Stimulated activated CD8-positive, alpha-beta memory T cell treated with anti-CD3 and anti-CD28 coated beads, Interleukin-2, amount 100 ng/mL, for 1 hour (primary cell): ENCODE measurements at places on chromosomes 16 and 17.

GRCh38 chr17:17788967-17789366, 47.8 kb downstream of the SREBF1 start:
- DNase-seq, result no peak

GRCh38 chr16:50616883-50617645, 64.0 kb downstream of the SNX20 start:
- no peak for DNase-seq

- DNase-seq, result no peak
These were observed 641 bp downstream of the KRTAP9-1 start for GRCh38 chr17:41190328-41190727.

DNA sequence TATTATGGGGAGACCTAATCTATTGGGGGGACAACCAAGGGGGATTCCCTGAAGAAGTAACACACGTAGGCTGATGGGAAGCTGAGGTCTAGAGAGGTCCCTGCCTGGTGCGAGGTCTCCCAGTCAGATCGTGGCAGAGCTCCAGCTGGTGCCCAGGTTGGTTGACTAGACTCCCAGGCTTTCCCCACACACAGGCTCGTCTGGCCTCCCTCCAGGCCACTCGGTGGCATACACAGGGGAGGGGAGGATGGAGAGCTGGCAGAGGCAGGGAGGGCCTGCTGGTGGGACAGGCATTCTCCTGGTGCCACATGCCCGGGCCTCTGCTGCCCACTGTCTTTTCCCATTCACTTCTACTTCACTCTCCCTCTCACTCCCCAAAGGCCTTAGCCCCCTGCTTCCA, 8.5 kb upstream of the SOCS3 start:
- no peak for DNase-seq

GRCh38 chr17:41647940-41648410, 23.6 kb upstream of the KRT17 start:
- DNase-seq, result peak; percentile 80

GRCh38 chr16:17469011-17469740, 1.6 kb downstream of the XYLT1 start:
- DNase-seq, result no peak

GRCh38 chr16:19872179-19872863, 12.3 kb downstream of the GPRC5B start:
- no peak for DNase-seq

GRCh38 chr16:2591476-2592240, 53.8 kb downstream of the PDPK1 start:
- no peak for DNase-seq

- no peak for DNase-seq
These were observed 16.3 kb upstream of the WFIKKN2 start for GRCh38 chr17:50818921-50819657.

DNA sequence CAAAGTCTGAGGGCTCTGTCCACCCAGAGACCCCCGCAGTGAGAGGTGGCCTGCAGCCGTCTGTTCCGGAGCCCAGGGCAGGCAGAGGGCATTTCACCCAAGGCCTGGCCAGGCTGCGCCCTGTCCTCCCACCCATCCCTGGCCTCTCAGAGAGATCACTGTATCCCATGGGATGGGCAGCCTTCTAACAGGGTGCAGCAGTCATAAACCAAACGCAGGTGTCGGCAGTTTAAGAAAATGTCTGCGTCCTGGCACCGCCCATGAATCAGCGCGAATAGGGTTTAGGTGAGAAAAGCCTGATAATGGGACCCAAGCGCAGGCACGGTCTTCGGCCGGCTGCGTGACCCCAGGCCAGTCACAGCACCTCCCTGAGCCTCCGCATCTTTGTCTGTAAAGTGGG, 5.4 kb downstream of the CYBA start:
- DNase-seq, result no peak

- DNase-seq, result no peak
These were observed 2.2 kb upstream of the UQCRC2 start for GRCh38 chr16:21950782-21951521.

DNA sequence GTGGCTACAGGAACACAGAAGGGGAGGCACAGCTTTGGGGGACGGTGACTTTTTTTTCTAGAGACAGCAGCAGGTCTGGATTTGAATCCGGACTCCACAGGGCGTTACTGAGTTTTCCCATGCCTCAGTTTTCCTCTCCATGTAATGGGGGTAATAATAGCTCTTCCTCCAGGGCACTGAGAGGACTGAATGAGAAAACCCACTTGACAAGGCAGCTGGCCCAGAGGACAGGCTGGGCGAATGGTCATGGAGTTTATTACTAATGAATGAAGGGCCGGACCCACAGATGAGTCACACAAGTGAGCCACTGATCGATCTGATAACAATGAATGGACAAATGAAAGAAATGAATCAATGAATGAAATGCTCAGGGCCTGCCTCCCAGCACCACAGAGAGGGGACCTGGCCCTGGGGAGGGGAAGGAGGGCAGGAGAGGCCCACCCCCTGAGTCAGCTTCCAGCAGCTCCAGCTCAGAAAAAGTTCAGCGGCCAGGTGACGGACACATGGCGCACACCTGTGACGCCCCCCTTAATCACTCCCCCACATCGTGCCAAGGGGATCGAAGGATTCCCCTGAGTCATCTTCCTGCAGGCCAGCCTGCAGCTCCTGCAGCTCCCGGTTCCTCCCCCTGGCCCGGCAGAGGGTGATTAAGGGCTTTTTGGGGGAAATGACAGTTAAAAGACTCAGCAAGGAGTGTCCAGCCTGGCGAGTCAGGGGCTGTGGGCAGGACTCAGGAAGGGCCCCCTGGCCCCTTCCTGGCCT, 54.3 kb downstream of the SOCS1 start:
- no peak for DNase-seq

GRCh38 chr17:30443721-30444120, 33.5 kb upstream of the GOSR1 start:
- DNase-seq, result no peak

DNA sequence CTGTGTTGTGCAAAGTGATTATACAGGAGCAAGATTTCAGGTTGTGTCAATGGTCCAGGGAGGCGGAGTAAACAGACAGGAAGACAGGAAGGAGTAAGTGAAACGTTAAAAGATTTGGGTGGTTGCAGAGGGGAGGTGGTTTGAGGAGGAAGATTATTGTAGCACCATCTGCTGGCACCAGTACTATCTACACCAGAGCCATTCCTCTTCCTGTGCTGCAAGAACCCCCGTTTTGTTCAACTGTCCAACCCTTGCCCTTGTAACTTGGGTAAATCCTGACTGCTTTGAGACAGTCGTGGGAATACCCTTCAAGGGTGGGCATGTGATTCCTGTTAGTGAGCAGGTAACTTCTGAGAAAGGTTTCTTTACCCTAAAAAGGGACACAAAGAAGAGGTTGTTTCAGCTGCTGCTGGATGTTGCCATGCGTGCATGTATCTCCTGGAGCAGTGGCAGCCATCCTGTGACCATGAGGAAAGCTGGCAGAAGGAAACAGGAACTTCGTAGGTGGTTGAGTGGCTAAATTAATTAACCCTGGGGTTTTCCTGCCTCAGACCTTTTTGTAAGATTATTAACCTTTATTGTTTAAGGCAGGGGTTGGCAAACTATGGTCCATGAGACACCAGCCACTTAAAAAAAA, 124.1 kb downstream of the PRKCA start:
- peak; percentile 18 for DNase-seq

DNA sequence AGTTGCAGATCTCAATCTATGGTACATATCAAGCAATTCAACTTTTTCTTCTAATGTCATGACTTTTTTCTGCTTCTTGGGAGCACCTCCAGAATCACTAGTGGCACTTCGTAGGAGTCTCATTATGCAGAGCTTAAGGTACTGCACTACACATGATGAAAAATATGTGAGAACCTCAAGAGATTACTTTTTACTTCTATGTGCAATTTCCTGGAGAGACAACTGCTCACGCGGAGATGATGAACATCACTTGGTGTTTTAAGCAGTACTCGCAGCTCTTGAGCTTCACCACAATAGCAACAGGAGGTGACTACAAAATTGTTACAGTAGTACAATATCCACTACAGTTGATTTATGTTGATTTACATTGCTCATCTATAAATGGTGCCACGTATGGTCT, 79.7 kb downstream of the MRTFB start:
- no peak for DNase-seq

GRCh38 chr17:27265333-27265732, 28.6 kb upstream of the WSB1 start:
- no peak for DNase-seq

- no peak for DNase-seq
These were observed 186.6 kb upstream of the SALL1 start for GRCh38 chr16:51337662-51338061.

- DNase-seq, result no peak
These were observed 121.6 kb downstream of the PMP22 start for GRCh38 chr17:15143524-15143923.

- no peak for DNase-seq
These were observed 13.5 kb upstream of the DNAI2 start for GRCh38 chr17:74260525-74260850.

DNA sequence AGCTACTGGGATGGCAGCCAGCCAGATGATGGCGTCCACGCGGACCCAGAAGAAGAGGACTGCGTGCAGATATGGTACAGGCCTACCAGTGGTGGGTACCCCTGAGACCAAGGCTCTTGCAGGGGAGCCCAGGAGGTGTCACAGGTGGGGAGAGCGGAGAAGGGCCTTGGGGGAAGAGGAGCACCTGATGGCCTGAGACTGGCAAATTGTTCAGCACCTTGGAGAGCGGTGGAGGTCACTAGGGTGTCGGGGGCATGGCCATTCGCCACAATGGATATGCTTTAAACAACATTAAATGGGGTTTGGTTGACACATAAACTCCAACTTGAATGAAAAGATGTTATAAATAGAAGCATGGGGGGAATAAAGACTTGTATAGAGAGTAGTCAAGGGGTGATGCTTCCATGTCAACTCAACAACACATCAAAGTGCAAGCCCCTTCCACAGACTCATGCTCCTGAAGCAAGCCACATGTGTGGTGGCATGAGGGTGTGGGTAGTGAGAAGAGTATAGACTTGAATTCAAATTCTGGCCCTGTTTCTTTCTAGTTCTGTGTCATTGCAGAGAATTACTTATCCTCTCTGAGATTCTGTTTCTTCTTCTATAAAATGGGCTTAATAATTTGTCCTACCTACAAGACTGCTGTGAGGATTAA, 22.2 kb downstream of the CLEC19A start:
- DNase-seq, result no peak

- DNase-seq, result no peak
These were observed 253.9 kb downstream of the SLC39A11 start for GRCh38 chr17:72838581-72838980.

GRCh38 chr17:72677714-72678390, 414.6 kb downstream of the SLC39A11 start:
- no peak for DNase-seq

DNA sequence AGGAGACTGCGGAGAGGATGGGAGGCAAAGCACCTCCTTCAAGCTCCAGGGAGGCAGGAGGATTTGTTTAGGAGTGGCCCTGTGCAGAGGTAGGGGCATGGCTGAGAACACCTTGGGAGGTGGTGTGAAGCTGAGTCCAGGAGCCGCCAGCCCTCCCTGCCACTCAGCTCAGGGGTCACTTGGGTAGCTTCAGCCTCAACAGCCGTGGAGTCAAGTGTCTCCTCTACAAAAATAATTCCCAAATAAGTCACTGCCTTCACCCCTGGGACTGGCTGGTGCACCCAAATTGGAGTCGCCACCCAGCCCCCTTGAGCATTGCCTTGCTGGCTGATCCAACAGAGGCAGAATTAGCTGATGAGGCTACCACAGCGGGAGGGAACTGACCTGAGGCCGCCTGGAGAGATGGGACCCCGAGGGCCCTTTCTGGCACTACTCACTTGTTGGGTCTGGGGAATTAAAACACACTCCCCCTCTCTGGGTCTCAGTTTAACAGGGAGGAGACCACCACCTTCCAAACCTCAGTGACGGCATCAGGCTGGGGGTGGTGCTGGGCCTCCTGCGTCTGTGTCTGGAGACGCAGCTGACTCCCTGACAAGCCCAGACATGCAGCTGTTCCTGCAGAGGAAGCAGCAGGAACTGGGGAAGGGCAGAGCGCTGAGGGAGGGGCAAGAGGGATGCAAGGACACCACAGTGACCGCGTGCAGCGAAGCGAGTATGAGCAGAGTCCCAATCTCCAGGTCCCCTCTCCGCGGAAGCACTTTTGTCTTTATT, 87.9 kb upstream of the TOB1 start:
- DNase-seq, result no peak

GRCh38 chr16:9042964-9043680, 48.3 kb upstream of the HAPSTR1 start:
- DNase-seq, result no peak

DNA sequence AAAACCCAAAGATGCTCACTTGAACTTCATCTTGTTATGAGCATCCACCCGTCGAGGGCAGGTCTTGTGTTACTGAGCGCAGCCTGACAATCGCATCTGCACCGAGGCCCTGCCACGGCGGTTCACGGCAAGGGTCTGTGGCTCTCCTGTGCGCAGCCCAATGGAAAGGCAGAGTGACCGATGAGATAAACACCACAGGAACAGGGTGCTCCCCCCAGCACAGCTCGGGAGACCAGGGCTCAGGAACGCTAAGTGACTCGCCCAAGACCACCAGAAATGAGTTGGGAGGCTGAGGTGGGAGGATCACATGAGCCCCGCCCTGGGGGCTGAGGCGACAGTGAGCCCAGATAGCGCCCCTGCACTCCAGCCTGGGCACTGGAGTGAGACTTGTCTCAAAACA, 134.7 kb downstream of the ANKRD11 start:
- no peak for DNase-seq
